ENCODE measurements at places on chromosomes 12 and 14.

GRCh38 chr12:58368001-58368400, 426.6 kb downstream of the ATP23 start:
- DNase-seq: no peak

- DNase-seq: no peak
Observed at GRCh38 chr12:530821-531220, 71.1 kb downstream of the B4GALNT3 start.

DNA sequence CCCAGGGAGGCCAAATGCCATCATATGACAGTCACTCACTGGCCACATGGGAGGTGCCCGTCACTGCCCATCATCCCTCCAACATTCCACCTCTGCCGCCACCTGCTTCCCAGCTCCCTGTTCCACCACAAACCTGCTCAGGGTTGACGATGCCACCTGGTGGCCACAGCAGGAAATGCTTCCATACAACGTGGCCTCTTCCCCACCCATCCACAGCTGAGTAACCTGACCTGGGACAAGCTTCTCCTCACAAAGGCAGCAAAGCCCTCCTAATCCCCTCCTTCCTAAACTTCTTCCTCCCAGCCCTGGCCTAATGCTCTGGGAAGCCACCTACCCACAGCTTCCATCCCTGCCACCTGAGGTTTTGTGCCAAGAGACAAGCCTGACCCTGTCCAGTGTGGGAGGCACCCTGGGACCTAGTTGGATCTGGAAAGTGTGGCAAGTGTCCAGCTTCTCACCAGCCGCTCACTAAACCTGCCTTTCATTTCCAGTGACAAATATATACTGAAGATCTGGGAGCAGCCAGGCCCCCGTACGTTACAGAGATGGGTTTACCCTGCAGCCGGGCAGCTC, 4.3 kb downstream of the DEGS2 start:
- DNase-seq: no peak

- DNase-seq: no peak
Observed at GRCh38 chr14:86824167-86824566, 1168.8 kb downstream of the GALC start.
